Stimulated activated CD4-positive, alpha-beta T cell treated with anti-CD3 and anti-CD28 coated beads, TNF-alpha, amount 100 ng/mL, for 4 hours (primary cell): ENCODE measurements at places on chromosomes 4 and X.

- DNase-seq: no peak
These were observed 48.0 kb upstream of the HDAC8 start for GRCh38 chrX:72620550-72621145.

DNA sequence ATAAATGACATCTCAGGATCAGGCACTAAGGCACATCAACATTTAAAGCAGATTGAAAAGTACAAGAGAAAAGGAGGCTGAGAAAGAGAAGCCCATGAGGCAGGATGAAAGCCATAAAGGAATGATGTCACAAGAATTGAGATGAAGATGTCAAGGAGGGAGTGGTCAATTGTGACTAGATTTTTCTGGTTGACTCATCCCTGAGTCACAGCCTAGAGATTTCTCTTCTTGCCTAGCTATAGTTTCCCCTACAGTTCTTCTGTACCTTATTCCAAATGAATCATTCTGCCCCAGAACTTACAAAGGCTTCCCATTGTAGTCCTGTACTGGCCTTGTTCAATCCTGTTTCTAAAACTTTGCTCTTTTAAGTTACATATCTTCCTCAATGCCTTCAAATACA lies 3.4 kb upstream of the USP53 start:
- peak; percentile 10 for DNase-seq

DNA sequence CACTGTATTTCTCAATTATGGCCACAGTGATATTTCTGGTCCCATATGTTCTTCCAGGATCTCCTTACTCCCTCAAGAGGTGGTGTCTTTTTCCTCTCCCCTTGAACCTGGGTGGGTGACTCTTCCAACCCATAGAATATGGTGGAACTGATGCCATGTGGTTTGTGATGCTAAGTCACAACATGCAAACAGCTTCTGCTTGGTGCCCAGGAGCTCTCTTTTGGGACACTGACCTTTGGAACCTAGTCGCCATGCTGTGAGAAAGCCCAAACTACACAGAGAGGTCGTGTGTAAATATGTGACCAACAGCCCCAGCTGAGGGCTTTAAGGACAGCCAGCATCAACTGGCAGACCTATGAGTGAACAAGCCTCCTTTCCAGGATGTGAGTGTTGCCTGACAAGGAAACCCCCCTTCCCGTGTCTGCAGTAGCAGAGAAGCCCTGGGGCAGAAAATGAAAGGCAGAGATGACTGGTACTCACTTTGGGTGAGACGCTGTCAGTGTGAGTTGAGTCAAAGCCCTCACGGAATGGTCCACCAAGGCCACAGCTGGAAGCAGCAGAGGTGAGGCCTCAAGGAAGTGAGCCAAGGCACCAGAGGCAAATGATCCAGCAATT lies 223.4 kb downstream of the BCOR start:
- no peak for DNase-seq

DNA sequence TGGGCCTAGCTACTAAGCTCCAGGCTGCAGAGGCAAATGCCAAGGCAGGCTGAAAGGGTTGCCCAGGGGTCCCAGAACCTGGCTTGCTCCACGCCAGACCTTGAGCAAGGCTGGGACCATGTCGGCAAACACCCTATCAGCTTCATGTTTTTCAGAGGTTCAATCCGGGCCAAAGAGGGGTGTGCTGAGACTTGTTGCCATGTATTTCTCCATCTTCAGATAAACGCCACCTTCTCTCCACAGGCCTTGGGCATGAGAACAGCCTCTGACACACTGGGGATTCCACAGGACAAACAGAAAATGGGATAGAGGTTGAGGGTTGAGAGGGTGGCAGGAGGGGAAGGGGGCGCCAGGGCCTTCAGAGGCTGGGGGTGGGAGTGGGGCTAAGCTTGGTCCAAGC lies 8.6 kb downstream of the PJA1 start:
- DNase-seq: no peak

DNA sequence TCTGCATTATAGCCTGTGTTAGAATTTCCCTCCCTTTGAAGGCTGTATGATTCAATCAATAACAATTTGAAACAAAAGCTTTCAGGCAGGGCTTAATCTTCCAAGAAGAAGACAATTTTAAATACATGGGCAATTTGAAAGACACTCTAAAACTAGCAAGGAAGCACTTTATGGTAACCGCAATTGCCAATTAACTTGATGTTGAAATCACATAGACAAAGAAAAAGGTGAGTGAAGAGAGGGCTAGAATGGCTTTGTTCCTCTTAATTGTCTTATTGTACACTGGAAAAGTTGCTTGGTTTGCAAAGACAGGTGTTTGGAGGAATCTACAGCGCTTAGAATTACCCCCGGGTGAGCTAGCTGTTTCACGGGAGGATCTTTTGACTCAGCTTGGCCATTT lies 74.4 kb upstream of the PRKX start:
- no peak for DNase-seq

GRCh38 chr4:185774845-185775680 lies 36.9 kb downstream of the SORBS2 start:
- no peak for DNase-seq

GRCh38 chr4:165010991-165011390 lies 20.8 kb upstream of the TRIM60 start:
- no peak for DNase-seq

DNA sequence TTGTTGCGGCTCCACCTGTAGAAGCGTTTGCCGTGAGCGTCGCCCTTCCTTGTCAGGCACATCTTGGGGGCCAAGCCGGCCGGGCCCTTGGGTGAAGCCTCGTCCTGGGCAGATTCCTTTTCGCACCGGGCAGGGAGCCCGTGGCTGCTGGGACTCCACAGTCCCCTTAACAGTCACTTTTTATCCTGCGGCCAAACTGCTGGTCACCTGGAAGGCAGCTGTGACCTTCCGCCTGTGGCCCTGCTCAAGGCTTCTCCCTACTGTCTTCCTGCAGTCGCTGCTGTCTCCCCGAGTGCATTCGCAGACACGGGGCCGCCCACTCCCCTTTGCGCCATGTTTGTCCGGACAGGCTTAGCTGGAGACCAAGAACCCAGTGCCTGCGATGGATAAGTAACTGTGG lies 55.0 kb downstream of the PCGF3 start:
- DNase-seq: no peak

- DNase-seq: no peak
These were observed 322.9 kb downstream of the ANKRD50 start for GRCh38 chr4:124389591-124389990.

DNA sequence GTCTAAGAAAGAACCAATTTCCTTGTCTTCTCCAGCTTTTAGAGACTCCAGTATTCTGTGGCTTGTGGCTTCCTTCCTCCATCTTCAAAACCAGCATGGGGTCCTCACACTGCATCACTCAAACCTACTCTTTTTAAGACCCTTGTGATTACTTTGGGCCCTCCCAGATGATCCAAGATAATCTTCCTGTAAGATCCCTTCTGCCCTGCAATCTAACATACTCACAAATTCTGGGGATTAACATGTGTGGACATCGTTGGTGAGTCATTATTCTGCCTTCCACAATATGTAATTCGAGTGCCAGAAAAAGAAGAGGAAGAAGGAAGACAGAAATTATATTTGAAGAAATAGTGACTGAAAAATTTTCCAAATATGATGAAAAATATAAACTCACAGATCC lies 47.9 kb downstream of the BEND4 start:
- no peak for DNase-seq

- no peak for DNase-seq
These were observed 1.4 kb downstream of the AR start for GRCh38 chrX:67545036-67545821.

DNA sequence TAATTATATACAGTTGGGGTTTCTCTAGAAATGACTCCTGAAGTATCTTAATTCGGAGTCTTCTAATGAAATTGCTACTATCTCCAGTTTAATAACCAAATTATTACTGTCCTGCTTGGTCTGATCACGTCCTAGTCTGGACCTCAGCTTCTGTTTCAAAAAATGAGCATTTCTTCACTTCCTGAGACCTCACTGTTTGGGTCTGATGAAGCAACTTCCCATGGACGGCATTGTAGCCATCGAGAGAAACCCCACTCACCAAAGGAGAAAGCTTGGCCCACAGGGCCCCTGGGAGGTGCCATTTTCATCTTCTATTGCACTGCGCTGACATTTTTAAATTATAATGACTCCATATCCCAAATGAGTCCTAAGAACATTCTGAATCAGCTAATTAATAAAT lies 178.0 kb downstream of the MGST2 start:
- DNase-seq: no peak

DNA sequence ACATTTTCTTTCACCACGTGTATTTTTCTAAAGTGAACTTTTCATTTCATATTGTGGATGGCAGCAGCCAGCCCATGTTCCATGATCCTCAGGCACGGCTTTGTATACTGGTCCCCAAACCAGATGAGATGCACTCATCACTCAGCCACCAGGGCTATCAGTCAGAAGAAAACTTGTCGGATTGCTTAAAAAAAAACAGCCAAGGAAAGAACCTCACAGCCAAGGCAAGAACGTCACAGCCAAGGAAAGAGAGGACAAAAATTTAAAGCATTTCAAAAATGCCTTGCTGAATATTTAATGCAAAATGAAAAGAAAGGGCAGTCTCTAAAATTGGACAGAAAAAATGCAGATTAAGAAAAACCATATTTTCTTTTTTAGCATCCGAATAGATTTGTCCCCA lies 333.3 kb downstream of the PDGFC start:
- no peak for DNase-seq

DNA sequence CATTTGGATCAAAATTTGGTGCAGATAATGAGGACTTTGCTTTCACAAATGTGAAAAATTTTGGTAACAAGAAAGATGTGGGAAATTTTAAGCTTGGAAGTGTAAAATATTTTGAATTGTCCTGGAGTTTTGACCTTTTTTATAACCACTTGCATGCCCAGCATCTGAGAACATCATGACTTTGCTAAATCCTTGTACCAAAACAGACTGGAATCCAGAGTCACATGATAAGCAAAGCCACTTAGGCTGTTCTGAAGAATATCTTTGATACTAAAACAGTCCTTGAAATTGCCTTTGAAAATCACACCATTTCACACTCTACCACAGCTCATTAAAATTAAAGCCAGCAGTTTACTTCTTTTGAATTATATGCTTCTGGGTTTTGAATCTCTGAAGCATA lies 2.5 kb upstream of the PPM1K start:
- DNase-seq: no peak

GRCh38 chr4:113639326-113639725 lies 122.2 kb downstream of the CAMK2D start:
- no peak for DNase-seq

GRCh38 chr4:138158746-138159297 lies 83.3 kb downstream of the SLC7A11 start:
- DNase-seq: no peak

DNA sequence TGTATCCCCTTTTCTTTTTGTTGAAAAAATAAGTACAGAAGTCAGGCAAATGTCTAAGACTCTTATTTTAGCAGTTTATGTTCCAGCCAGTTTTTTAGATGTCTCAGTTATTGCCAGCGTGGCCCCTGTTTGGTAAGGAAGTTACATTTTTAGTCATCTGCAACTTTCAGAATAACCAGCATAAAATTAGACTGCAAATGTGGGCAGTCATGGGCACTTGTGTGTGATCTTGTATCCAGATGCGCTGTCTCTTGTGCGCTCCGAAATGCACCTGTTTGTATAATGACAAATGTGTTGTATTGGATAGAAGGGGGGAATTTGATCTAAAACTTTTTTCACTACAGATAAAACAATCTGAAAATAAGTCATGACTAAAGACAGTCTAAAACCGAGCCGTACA lies 44.3 kb upstream of the CLCN4 start:
- DNase-seq: no peak

DNA sequence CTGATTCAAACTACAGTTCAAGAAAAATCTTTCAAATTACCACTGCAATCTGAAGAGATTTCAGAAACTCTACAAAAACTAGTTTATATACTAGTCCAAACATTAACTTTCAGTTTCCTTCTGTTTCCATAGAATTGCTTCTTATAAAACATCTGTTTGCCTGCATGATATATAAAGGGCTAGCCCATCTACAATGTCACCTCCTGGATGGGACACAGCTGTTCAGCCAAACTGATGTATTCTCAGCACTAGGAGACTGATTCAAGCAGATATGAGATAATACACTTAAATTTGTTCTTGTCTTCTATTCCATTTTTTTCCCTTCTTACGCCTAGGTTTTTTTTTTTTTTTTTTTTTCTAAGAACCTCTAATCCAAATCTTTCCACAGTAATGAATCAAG lies 1569.7 kb upstream of the IGFBP7 start:
- no peak for DNase-seq
